IPS-NIHi11 (cell line): ENCODE measurements at places on chromosomes 1 and 21.

DNA sequence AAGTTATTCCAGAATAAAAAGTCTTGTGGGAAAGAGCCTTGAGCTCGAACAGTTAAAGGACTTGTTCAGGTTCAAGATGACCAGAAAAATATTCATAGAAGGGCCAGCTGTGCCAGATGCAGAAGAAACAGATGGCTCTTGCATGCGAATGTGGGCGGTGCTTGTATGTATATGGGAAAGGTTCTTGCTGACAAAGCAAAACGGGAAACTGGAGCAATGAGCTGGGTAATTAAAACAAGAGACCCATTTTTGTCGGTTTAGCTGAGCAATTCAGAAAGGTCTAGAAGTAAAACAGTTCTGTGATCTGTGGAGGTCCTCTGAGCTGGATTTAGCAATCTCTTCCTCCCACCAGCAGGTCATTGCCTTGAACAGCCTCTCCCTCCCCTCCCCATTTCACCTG, 107.2 kb upstream of the MARK1 start:
- no peak for DNase-seq

DNA sequence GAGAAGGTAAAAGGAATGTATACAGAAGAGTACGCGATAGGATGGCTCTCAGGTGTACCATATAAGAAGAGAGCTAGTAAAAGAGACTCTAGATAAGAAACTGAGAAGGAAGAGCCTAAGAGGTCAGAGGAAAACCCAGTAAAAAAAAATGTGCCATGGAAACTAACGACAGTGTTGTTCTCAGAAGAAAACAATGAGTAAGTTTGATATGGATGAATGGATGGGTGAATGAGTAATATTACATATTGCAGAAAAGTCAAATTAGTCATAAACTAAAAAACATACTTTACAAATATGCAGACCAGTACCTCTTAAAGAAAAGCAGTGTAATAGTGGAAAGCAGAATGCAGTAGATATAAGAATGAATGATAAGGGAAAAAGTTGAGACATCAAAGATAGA, 316.2 kb downstream of the HMCN1 start:
- no peak for DNase-seq

GRCh38 chr1:23238565-23238964, 21.3 kb upstream of the HTR1D start:
- DNase-seq = no peak

DNA sequence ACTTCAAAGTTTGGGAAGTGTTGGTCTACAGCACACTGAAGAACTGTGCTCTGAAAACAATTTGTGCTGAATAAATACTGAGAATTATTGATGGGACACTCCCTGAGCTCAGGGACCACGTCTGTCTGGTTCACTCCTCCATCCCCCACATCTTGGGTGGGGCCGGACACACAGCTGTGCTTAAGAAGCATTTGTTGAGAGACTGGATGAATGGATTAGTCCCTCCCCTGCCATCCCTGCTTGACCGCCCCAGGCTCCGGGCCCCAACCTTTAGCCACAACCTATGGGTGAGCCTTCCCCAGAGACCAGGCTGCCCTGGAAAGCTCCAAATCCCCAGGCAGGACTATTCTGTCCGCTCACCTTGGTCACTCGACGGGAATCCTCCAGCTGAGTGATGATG, 7.5 kb downstream of the TRIM63 start:
- DNase-seq = no peak

DNA sequence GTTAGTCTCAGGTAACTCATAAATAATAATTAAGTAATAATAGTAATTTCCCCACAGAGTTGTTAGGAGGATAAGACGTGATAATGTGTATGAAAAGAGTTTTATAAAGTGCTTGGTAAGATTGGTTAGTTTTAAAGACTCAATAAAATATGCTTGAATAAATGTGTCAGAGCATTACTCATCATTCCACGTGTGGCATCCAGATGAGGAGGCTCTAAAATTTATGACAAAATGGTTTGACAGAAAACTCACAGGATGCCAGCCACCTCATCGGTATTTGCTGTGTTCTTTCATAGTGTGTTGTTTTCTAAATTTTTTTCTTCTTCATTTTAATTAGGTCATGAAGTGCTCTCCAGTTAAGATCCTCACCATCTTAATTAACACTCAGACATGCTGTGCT, 19.1 kb upstream of the SPAG17 start:
- no peak for DNase-seq

GRCh38 chr1:19735440-19736127, 64.1 kb downstream of the TMCO4 start:
- no peak for DNase-seq

DNA sequence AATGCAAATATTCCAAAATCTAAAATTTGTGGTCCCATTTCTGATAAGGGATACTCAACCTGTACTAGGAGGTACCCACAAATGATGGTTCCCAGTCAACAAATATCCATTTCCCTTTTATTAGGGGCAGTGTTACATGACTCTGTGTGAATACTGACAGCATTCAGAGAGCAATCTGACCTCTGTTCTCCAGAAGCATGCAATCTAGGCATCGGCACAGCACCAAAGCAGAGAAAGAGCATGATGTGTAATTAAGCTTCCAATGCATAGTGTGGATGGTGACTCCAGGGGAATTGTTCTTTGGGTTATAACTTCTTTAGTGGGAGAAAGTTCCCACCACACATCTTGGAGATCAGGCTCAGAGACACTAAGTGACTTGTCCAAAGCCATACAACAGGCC, 71.6 kb downstream of the ELAVL4 start:
- DNase-seq = no peak
